Lower lobe of right lung (tissue), 2 donors: ENCODE measurements at places on chromosomes 16 and 17. TPM values are rescaled to one million over a fixed set of nuclear protein-coding genes. Genes with fewer than 3 reads are reported as not detected.

The VEZF1 gene
- total RNA-seq, result 73.5 TPM

GRCh38 chr17:82443465-82444283 lies 6.9 kb downstream of the CYBC1 start:
- H3K27ac ChIP-seq, result no peak overlapping the region
- no peak overlapping the region for H3K4me3 ChIP-seq
- H3K27me3 ChIP-seq, result no peaks in the 10 kb centered on the region
- DNase-seq, result no peak

The PRCD gene
- 8.2 TPM for total RNA-seq

- peaks cover 6% of the 10 kb centered on the region for H3K4me1 ChIP-seq
- H3K4me3 ChIP-seq, result no peak overlapping the region
- no peak for DNase-seq
Observed at GRCh38 chr17:66415366-66416206, 113.2 kb downstream of the PRKCA start.

DNA sequence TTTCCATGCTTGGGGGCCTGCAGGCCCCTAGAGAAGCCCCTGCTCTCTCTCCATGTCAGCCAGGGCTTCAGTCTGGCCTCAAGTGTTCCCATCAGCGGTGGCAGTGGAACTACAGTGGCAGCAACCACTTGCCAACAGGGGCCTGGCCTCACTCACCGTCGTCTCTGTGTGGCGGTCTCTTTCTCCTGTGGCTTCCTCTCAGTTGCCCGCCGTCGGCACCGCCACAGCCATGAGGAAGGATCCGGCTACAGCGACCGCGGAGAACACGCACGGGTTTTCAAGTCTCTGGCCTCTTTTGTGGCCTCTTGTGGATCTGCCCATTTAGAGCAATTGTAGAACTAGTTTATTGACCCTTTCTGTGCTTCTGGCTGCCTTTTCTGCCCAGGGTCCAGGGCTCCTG lies 8.5 kb downstream of the ARMC7 start:
- H3K27ac ChIP-seq, result no peak overlapping the region
- peaks cover 33% of the 10 kb centered on the region for H3K4me1 ChIP-seq
- DNase-seq, result no peak
- no peaks in the 10 kb centered on the region for H3K27me3 ChIP-seq
